NCI-H2171 (cell line): ENCODE measurements at places on chromosomes 13 and 19.

GRCh38 chr13:99978799-99979452, 2.7 kb upstream of the ZIC2 start:
- DNase-seq: no peak

GRCh38 chr13:33524086-33524485, 238.5 kb upstream of the STARD13 start:
- no peak for DNase-seq

DNA sequence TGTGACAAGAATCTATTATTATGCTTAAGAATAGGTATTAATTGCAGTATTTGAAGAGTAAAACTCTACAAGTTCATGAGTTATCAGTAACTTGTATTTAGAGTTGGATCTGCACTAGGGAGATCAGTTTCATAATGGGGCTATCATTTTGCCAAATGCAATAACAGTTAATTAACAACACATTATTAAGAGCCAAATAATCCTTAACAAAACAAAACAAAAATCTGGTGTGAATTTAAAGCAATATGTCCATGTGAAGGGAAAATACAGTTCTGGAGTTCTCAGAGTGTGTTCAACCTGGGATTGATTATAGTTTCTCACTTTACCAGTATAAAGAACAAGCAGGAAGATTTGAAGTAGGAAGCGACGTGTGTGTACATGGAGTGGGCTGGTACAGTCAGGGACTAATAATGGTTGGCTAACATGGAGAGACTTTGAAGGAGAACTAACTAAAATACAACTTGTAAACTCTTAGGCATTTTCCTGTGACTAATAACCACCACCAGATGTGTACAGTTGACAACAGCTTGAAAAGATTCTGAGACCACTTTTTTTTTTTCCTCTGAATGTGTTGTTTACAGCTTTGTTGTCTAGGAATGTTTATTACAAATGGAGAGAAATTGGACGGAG, 58.5 kb downstream of the POSTN start:
- DNase-seq: no peak

DNA sequence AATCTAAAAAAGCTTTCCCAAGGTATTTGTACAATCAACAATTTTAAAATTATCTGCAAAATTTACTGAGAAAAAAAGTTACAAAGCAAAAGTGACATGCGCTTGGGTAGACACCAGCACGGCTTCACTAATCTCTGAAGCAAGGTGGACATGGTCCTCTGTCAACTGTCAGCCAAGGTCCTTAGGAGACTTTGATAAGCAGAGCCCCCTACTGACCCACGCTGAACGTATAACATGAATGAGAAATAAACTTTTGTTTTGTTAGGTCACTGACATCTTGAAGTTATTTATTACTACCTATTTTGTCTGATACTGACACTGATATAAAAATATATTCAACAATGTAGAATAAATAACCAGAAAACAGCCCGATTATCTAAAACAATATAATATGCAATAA, 100.7 kb upstream of the OBI1 start:
- no peak for DNase-seq

- DNase-seq: no peak
Observed at GRCh38 chr19:43329989-43330388, 23.5 kb upstream of the CD177 start.

DNA sequence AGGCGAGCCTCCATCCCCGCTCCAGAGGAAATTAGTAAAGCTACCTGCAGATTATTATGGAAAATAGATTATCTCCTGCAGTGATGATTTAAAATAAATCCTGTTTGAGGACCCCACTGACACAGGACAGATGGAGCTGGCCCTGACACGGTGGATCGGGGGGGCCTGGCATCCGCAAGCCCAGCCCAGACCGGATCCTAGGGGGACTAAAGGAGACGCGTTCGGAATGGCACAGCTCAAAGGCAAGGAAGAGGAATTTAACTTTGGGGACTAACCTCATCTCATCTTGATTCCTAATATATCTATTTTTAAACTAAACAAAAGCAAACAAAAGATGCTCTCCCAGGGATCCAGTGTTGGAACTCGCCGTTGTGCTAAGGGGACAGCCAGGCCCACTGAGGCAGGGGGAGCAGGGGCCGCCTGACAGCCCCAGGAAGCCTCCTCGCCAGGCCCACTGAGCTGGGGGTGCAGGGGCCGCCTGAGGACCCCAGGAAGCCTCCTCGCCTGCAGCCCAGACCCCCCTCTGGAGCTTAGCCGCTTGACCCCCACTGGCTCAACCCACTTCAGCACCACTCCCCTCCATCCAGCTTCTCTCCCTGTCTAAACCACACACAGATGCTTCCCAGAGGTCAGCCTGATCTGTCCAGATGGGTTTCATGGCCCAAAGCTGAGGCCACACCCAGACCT, 78.6 kb downstream of the SPACA7 start:
- no peak for DNase-seq

DNA sequence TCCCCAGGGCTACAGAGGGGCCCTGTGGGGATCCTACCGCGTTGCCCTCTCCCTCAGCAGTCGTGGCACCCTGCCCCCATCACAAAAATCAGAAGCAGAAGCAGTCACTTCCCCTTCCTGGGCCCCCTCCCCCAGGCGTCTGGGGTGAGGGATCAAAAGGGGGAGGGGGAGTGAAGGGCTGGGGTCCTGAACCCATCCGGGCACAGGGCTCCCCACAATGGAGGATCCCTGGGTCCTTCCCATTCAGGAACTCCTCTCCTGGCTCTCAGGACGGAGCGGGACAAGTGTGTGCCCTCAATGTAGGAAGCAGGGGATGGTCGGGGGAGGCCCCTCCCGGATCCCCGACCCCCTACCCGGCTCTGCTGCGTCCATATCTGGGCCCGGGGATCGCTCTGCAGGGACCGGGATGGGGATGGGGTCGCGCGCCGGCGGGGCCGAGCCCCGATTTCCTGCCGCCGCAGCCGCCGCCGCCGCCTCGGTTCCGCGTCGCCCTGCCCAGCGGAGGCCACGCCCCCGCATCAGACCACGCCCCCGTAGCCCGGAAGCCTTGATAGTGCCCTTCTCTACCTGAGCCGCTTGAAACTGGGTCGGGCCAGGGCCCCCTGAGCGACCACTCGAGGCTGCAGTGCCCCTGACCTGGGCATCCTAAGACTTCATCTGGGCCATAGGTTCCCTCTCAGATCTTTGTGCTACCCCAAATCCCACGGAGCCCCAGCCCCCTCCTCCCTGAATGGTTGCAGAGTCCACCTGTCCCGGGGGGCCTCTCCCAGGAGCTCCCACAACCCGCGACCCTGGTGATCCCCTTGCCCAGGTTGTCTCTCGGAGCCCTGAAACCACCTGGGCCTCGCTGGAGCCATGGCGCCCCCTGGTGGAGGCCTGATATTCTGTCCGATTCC, at the start of gene GMIP:
GMIP (minus strand) TSS at position 500 of the 896 bp plus-strand sequence; CDS start at position 372, 128 bp downstream.
- peak; percentile 46 for DNase-seq

GRCh38 chr19:19661675-19662251, 1.7 kb downstream of the ATP13A1 start:
- no peak for DNase-seq

GRCh38 chr13:20702530-20702914, 977 bp upstream of the IL17D start:
- DNase-seq: no peak

DNA sequence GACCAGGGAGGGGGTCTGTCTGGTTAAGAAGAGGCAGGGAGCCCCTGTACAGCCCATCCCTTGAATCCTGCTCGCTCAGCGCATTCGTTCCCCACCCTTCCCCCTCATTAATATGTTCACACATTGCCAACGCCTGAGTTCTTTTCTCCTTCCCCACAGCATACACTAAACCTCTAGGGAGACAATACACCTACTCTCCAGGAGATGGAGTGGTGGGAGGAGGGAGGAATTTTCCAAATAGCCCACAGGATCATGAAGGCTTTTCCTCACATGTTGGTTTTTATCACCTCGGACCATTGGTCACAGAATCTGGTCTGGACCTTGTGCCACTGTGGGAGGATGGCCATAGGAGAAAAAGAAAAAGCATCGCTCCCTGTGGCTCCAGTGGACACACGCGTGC, 294.9 kb downstream of the SHISA2 start:
- no peak for DNase-seq

DNA sequence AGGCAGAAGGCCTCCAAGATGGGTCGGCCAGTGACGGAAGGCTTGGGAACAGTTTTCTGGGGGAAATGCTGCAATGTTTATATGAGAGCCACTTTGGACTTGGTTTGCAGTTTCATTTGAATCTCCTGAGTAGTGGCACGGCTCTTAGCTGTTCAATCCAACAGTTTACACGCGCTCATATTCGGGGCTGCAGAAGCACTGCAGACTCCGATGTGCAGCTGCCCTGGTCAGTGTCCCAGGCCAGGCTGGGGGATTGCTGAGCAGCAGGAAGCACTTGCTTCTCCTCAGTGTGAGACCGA, 31.7 kb downstream of the CEBPG start:
- DNase-seq: no peak

DNA sequence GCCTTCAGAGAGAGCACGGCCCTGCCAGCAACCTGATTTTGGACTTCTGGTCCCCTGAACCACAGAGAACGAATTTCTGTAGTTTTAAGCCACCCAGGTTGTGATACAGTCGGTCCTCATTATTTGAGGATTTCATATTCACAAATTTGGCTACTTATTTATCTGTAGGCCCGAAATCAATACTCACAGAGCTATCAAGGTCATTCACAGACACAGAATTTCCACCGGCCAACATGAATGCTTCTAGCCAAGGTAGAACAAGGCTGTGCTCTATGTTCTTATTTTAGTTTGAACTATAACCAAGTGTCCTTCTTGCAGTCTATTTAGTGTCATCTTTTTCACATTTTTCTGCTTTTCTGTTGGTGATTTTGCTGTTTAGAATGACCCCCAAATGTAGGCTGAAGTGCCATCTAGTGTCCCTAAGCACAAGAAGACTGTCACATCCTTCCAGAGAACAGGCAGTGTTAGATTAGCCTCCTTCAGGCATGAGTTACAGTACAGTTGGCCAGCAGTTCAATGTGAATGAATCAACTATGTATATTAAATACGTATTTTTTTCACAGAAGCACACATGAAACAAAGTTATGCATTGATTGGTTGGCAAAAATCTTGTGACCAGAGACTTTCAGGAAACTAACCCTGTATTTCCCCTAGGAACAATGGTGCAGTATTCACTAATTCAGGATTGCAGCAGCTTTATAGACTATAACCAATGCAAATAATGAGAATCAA, 63.5 kb downstream of the C13orf42 start:
- DNase-seq: no peak

DNA sequence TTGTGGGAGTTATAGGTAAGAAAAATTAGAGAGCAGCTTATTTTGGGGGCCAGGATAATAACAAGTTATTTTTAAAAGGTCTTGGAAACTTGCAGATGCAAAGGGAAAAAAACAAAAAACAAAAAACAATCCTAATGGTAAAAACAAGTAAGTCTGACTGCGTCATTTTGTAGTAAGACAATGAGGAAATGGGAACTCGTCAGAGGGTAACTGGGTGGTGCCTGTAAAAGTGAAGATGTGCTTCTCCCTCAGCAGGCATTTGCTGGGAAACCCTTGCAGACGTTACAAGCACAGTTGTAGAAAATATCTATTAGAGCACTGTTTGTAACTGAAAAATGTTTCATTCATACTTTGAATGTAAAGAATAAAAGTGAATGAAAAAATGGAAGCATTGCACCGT, 2.2 kb upstream of the TNFSF13B start:
- DNase-seq: no peak

DNA sequence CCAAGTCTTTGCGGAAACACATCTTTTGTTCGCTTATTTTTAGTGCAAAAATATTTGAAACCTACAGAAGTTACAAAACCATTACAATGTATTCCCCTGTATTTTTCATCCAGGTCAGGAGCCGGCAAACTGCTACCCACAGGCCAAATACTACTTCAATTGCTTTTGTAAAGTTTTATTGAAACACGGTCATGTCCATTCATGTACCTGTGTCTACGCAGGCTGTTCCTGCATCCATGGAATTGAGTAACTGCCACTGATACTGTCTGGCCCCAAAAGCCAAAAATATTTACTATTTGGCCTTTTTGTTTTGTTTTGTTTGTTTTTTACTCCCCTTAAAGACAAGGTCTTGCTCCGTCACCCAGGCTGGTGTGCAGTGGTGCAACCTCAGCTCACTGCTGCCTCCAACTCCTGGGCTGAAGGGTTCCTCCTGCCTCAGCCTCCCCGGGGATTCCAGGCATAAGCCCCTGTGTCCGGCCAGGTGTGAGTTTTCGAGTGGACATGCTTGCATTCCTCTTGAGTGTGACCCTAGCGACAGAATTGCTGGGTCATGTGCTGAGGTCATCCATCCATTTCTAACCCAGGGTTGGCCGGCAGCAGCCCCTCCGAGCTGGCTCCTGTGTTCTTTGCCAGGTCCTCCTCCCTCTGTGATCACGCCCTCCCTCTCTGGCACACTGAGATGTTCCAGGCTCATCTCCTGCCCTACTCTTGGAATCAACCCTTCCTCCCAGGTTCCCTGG, 10.9 kb upstream of the S1PR4 start:
- DNase-seq: no peak

DNA sequence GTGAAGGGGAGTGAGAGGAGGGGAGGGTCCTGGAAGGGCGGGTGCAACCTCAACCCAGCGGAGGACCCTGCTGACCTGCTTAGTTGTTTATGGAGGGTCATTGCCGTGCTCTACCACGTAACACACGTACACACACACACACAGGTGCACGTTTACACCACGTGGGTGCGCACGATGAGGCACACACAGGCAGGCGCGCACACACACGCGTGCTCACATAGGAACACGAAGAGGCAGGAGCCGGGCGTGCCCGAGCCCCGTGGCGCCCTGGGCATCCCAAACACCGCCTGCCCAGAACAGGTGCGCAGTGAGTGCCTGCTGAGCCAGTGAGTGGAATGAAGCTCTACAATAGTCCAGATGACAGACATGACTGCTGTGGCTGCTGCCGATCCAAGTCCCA, 11.2 kb upstream of the MADCAM1 start:
- DNase-seq: peak; percentile 81

GRCh38 chr13:81480634-81481033, 1139.7 kb upstream of the SPRY2 start:
- DNase-seq: no peak

DNA sequence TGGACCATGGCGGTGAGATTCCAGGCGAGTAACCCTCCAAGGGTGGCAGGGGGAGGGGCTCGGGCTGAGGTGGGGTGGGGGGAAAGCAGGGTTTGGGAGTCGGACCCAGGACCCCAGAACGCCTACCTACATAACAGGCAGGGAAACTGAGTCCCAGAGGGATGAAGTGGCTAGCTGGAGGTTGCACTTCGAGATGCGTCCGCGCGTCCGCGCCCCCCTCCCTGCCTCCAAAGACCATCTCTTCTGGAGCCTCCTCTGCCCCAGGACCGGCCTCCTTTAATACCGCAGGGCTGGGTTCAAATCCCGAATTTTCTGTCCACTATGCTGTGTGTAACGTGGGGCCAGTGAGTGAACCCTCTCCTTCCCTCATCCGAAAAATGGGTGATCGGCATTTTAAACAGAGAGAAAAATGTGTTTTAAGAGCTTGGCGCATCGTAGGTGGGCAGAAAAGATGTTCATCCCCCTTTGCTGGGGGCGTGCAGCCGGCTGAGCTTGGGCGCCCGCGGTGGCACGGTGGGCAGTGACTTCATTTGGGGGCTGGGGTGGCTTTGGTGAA, 13.8 kb downstream of the TJP3 start:
- no peak for DNase-seq
